ENCODE measurements at places on chromosomes 1 and 21.

DNA sequence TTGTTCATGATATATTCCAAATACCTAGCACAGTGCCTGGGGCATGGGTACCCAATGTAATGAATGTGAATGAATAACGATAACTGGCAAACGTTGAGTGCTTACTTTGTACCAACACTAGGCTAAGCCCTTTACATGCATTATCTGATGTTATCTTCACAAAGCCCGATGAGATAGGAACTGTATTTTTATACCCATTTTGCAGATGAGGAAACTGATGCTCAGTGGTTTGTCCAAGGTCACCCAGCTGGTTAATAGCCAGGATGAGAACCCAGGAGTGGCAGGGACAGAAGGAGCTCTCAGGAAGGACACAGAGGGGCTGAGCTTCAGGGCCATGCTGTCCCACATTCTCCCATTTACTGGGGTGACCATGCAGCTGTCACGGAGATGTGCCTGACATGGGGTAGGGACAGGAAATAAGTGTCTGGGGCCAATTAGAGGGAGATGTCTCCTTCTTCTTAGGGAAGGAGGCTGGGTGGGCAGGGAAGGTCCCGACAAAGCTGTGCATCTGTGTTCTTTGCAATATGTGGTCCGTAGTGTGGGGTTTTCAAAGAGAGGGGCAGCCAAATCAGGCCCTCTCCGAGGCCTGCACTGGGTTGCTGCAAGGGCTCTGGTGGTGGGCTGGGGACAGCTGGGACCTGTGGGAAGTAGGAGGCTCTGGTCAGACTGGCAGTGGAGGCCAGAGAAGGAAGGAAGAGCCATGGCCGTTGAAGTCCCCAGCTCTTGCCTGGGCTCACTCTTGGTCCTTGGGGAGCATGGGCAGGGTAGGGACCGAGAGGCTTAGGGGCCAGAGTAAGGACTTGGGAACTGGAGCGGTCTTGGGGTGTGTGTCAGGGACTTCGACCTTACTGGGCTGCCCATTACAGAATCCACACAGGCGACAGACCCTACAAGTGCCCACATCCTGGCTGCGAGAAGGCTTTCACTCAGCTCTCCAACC, 26.6 kb downstream of the A3GALT2 start:
- DNase-seq, result peak; percentile 16

DNA sequence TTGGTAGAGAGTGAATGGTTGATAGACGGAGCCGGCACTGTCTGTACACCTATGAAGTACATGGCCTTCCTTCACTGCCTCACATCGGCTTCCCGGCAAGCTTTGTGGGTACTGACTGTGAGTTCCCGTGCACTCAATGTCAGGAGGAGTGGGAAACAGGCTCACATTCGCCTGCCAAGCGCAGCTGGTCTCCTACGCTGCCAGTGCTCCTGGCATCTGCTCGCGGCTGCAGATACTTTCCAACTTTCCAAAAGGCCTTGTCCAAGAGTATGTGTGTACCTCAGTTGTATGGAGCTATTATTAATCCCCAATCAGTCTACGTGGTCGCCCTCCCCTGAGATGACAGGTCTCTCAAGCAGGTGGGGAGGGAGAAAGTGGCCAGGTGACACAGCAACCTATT, 180.8 kb downstream of the ZSCAN20 start:
- DNase-seq, result no peak

DNA sequence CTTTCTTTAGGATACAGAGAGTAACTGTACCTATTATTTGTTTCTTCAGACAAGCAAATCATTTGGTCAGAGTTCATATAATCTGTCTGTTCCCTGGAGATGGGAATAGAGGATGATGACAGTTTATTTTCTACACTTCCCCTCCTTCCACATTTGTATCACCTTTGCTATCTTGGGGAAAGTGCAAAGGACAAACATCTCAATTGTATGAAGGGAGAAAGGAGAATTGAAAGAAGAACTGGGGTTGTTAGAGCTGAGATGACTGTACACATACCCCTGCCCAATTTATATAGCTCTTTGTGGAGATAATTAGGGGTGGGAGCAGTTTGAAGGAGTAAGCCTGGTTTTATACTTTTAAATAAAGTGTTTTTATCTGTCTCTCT, 14.0 kb downstream of the POLR3GL start:
- DNase-seq, result no peak

GRCh38 chr1:163450986-163451385, 129.2 kb downstream of the NUF2 start:
- DNase-seq, result no peak

- DNase-seq, result no peak
Observed at GRCh38 chr1:59125676-59126320, 171.1 kb upstream of the FGGY start.

DNA sequence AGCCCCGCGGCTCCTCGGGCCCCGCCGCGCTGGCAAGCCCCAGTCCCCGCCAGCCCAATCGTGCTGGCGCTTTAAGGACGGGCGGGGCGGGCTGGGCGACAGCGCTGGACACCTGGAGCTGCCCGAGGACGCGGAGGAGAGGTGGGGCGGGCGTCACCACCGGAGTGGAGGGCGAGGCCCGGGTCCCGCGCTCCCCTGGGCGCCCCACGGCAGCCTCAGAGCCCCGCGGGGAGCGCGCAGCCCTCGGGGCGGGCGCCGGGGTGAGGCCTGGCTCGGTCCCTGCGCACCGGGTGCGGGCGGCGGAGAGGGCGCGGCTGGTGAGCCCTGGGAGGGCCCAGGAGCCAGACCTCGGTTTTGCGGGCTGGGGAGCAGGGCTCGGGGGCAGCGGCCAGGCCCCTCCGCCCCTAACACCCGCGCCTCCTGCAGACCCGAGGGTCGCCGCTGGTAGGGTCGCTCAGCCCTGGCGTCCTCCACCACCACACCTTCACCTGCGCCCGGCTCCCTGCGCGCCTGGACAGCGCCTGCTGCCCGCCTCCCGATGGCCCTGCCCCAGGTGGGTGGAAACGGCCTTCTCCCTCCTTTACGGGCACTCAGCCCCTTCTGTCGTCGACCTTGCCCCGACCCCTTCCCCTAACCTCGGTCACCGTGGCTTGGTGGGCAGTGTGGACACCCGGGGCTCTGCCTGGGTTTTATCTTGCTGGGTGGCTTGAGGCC, at the start of gene TMEM61:
TSS of gene TMEM61 (plus strand) at position 101 of the 714 bp plus-strand sequence. CDS start at position 539, 438 bp downstream.
- no peak for DNase-seq

- no peak for DNase-seq
Observed at GRCh38 chr1:53640701-53641075, 98.3 kb downstream of the GLIS1 start.

DNA sequence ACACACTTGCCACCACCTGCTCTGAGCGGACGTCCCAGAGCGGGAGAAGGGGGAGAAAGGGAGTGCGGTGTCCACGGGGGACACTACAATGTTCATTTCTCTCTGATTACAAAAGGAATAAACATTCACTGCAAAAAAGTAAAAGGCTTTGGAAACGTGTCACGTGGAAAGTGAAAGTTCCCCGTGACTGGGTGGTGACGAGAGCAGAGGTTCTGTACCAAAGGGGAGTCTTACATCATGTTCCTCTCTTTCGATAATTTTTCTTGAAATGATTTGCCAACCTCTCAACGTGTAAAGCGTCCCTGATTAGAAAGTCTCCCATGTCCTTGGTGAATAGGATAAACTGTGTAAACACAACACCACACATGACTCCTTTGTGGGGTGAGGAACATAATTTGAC, 22.0 kb upstream of the PRDM15 start:
- DNase-seq, result no peak

DNA sequence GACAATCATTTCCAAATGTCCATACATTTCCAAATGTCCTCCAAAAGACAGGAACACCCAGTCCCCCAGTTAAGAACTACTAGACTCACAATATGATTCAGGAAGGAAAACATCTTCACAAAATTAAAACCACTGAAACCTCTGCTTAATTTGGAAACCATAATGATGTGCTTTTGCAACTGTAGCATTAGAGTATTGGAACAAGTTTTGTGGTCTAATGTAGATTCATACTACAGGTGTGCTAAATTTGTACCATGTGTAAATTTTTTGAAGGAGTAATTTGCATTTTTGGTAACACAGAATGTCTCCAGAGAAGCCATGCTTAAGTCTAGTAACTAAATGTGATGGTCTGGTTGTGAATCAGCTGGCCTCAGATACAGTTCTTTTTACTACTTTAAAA, 129.6 kb downstream of the DPYD start:
- DNase-seq, result no peak

- DNase-seq, result no peak
Observed at GRCh38 chr1:42748461-42749410, 8.7 kb upstream of the CLDN19 start.

DNA sequence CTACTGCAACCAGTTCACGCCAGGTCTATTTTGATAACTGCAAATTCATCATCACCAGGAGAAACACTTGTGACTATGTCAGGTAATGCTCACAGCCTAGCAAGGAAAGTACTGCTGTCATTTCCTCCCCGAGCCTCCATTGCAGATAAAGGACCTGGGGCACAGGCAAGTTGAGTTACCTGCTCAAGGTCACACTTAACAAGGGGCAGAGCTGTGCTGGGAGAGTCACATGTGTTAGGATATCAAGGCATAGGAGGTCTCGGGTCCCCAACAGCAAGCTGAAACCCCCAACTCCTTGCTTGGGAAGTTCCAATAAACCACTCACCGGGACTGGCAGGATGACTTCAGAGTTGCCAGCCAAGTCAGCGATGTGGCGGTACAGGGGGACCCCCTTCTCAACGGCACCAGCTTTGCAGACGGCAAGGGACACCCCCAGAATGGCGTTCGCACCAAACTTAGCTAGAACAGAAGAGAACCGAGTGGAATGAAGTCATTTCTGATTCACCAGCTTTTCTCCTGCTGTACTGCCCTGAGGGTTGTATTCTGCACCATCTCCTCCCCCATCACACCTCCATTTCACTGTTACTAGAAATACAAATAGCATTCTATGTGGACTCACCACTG, 11.6 kb downstream of the ENO1 start:
- no peak for DNase-seq

DNA sequence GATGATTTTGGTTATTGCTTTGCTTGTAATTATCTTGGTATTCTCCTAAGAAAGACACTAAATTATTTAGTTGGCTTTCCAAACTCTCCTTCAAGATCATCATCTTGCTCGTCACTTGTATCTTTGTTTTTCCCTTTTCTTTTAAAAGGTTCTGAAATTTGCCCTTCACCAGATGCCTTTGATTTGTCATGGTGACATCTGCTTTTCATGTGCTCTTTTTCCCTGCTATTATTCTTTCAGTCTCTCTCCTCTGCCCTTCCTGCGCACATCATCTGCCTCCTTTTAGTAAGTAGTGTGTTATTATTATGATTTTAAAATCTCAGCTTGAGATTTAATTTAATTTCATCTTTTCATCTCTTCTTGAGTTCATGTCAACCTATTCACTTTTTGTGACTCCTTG, 92.1 kb downstream of the BACH1 start:
- no peak for DNase-seq

DNA sequence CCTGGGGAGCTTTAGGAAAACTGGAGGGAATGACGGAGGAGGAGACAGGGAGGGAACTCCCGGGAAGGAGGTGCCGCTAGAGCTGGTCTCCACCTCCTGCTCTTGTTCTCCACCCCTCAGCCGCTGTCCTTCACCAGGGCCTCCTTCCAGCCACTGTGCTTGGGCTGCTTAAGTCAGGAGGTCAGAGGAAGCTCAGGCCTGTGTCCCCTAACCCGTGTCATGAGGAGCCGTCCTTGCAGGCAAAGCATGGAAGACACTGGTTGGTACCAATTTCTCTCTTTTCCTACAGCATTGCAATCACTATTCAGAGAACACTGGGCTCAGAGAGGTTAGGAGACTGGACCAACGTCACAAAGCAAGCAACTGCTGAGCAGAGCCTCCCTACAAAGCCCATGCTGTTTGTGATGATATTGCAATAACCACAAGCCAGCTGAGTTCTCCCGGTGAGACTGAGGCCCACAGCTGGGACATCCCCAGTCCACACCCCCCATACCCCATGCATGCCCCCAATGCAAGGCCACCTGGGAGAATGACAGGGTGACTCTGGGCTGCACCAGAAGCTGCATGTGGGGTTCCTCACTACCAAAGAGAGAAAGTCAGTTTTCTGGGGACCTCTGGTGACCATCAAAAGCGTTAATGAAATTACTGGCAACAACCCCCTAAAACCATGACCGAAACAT, 427.5 kb downstream of the NPHP4 start:
- DNase-seq, result no peak

- no peak for DNase-seq
Observed at GRCh38 chr1:154792899-154793298, 77.2 kb downstream of the KCNN3 start.

DNA sequence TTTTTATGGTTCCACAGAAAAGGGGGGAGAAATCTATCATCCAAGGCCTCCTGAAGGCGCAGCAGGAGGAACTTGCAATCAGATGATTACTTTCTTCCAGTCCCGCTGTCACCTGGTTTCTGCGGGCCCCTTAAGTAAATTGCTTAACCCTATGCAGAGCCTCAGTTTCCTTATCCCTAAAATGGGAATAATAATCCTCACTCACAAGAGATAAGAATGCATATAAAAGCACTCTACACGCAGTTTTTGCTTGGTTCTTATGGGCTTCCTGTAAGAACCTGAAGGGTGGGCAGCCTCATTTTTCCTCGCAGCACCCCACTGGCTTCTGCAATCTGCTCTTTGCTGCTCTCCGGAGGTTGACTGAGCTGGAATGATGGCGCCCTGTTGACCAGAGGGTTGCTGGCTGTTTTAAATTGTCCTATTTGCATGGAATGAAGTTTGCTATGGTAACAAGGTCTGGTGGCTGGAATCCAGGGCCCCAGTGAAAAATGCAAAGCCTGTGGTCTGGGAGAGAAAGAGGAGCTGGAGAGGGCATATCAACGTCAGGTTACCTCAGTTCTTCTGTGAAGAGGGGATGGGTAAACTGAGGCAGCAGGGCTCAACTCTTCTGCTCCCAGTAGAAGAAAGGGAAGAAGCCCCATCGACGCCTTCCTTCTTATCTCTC, 1.0 kb upstream of the KAZN start:
- DNase-seq, result peak; percentile 45

GRCh38 chr1:221877311-221877710, 135.4 kb upstream of the DUSP10 start:
- no peak for DNase-seq

DNA sequence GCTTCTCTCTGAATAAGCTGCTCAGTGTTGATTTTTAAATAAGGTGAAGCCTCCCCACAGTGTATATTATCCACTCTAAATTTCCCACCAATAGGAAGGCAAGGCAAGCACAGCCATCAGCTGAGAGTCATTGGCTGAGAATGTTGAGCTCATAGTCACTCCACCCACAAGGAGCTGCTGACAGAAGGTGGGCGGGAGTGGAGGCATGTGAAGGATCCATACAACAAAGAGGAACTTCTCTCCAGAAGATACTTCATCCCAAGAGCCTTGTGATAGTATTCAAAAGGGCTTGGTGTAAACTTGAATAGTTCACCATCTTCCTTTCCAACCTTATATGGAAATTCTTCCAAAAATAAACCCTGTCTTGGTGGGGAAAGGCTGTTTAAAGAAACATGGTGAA, 42.8 kb downstream of the SAMD13 start:
- DNase-seq, result no peak

GRCh38 chr1:166391279-166392066, 224.7 kb upstream of the FAM78B start:
- no peak for DNase-seq

- DNase-seq, result no peak
Observed at GRCh38 chr1:230347896-230348295, 78.2 kb downstream of the PGBD5 start.

GRCh38 chr1:92466683-92467352, 19.9 kb downstream of the GFI1 start:
- DNase-seq, result no peak

- DNase-seq, result peak; percentile 50
Observed at GRCh38 chr1:26284597-26285347, 4.9 kb downstream of the SH3BGRL3 start.

All from left hindlimb (tissue), 1 donor.